ENCODE measurements at places on chromosomes 16 and 17.

- no peak for DNase-seq
Measured at GRCh38 chr16:72312828-72313227, 140.9 kb upstream of the PMFBP1 start.

- no peak for DNase-seq
Measured at GRCh38 chr17:17236295-17237025, 508 bp downstream of the FLCN start.

- DNase-seq, result no peak
Measured at GRCh38 chr17:52283872-52284271, 125.4 kb upstream of the CA10 start.

DNA sequence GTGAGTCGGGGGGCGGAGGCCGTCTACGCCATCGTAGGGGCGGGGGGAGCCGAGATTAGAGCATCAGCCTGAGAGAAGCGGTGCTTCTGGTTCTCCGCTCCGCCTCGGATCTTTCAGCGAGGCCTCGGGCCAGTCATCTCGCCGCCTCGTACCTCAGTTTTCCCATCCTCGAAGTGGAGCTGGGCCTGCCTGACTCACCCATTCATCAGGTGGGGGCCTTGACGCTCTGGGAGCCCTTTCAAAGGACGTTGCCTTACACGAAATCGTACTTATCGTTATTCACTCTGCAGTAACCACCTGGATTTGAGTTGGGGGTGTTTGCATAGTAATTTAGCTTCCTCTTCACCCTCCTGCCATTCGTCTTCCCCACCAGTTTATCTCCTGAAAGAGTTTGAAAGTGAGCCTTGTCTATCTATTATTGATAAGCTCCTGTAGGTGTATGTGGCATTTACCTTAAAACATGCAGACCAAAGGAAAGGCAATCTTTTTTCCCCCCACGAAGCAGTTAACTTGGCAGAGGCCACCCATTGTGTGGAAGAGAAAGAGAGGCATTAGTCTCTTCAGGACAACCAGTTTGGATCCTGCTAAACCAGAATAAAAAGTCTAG is 674 bp downstream of the TAF15 start:
- no peak for DNase-seq

DNA sequence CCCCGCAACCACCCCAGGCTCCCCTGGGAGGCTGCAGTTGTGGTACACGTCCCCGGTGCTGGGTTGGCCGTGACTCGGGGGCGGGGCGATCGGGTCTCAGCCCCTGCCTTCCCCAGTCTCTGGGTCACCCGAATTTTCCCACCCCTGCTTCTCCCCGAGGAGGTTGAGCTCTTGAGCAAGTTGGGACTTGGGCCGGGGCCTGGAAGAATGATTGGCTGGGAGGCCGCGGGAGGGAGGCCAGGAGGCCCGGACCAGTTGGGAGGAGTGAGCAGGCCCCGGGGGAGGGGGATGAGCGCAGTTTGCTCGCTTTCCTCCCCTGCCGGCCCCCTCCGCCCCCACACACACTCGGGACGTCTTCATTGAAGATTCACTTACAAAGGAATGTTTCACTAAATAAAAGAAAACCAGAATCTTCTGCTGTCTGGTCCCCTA is 4.5 kb upstream of the HEXIM1 start:
- no peak for DNase-seq

DNA sequence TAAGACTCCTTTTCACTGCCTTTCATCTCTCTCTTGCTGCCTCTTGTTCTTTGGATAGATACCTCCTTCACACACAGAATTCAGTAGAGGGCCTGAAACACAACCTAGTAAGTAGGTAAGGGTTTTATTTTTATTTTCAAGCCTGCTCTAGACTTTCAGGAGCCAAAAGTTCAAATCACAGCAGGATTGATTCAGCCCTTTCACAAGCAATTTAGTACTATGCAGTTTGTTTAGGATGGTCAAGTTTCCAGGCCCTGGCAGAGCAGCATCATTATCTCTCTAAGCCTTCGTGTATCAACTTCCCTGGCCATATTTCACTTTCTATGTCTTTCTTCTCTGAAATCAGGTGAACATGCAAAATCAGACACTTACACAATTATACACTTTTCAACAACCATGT is 148.8 kb upstream of the CORO6 start:
- no peak for DNase-seq

GRCh38 chr17:39838057-39838456 is 26.1 kb downstream of the IKZF3 start:
- DNase-seq, result no peak

DNA sequence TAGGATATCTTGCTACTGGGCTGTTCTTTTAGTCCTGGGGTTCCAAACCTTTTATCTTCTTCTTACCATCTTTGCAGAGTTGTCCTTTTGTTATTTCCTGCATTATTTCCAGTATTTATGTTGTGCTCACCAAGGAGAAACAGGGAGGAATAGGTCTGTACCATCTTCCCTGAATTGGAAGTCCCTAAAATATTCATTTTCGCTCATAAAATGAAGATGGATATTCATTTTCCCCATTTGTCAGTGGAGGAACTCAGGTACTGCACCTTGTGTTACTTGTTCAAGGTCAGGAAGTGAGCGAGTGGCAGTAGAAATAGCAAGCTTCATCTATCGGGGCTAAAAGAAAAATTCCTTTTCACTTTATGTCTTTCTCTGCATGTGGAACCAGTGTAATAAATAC is 989.7 kb downstream of the CDH11 start:
- DNase-seq, result no peak

GRCh38 chr17:82892899-82893565 is 53.2 kb upstream of the ZNF750 start:
- DNase-seq, result no peak

- no peak for DNase-seq
Measured at GRCh38 chr17:77692571-77693161, 265.8 kb upstream of the TNRC6C start.

DNA sequence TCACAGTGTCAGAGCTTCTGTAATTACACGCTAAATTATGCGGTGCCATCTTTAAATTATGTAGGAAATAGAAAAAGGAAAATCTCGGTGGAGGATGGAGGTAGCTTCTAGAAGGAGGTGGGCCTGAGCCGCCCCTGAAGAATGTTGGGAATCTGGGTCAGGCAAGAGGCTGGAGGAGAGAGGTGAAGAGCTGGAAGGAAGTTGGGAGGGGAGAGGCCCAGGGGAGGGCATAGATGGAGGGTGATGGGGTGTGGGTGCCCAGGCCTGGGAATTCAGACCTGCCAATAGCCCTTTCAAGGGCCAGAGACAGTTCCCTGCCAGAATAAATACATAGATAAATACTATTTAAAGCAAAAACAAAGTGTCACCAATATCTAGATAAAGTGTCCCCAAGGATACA is 415.0 kb upstream of the HSBP1 start:
- no peak for DNase-seq

DNA sequence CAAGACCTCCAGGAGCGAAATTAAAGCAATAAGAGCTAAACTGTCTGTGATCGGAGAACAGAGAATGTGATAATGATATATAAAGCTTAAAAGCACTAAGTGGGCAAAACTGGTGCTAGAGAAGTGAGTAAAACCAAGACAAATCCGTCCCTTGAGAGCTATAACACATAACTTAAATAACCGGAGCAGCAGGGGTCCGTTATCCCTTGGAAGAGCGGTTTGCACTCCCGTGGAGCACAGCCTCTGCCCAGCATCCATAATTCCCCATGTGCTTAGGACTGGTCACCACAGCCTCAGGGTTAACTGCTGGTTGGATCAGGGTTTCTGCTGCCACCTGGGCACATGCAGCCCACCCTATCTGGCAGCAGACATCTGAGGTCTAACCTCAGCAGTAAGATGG is 489.0 kb downstream of the NPIPA7 start:
- DNase-seq, result no peak

- no peak for DNase-seq
Measured at GRCh38 chr17:40535924-40536294, 29.4 kb downstream of the CCR7 start.

DNA sequence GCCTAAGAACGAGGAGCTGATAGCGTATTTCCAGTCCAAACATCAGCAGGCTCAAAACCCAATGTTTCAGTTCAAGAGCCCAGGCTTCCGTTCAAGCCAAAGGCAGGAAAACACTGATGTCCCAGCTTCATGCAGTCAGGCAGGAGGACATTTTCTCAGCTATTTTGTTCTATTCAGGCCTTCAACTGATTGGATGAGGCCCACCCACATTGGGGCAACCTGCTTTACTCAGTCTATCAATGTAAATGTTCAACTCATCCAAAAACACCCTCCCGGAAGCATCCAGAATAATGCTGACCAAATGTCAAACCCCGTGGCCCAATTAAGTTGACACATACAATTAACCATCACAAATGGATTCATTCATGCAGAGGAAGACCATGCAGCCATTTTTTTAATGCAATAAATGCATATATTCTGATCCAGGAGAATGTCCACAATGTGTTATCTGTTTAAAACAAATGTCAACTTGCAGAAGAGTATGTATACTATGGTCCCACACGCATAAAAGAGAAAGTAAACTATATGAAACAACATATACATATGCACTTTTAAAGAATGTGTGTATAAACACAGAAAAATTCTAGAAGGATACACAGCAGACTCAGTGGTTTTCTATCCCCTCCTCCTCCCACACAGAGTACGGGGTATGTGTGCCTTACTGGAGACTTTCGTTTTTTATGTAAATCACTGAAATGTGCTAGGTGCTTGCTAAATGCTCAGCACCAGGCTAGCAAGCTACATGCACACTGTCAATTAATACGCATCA is 28.8 kb upstream of the DYNLRB2 start:
- DNase-seq, result no peak

GRCh38 chr17:48500435-48501426 is 30.1 kb downstream of the HOXB1 start:
- DNase-seq, result peak; percentile 76

GRCh38 chr17:28925912-28926365 is 23.1 kb upstream of the DHRS13 start:
- DNase-seq, result peak; percentile 80

GRCh38 chr16:88685156-88686061 is 898 bp downstream of the SNAI3 start:
- peak; percentile 9 for DNase-seq

DNA sequence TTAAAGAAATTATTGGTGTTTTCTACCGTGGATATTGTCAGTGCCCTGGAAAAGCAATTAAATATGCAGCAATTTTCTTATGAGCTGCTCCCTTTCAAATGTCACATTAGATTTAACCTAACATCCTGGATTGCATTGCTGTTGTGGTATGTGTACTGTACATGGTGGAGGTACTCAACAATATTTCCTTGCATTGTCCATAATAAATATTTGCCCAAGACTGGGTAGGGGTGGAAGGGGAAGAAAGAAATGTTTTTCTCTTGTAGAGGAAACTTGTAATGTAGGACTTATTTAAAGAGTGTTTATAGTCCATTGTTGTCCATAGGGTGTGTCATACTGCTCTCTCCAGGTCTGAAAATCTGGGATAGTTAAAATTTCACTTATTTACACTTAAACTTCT is 346.2 kb upstream of the TBX2 start:
- no peak for DNase-seq

DNA sequence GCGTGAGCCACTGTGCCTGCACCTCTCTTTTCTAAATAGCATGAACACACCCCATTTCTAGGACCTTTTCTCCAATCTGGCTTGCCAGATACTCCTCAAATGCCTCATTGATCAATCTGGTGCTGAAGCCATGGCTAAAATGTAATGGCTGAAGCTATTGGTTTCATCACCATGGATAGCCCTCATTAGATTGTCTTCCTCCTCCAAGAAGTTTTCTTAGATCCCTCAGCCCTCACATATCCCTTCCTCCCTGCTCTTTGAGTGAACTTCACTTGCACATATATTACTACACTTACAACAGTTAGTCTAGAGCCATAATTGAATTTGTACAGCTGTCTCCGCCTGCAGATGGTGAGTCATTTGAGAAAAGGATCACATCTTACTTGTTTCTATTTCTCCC is 77.9 kb upstream of the TOX3 start:
- DNase-seq, result no peak

DNA sequence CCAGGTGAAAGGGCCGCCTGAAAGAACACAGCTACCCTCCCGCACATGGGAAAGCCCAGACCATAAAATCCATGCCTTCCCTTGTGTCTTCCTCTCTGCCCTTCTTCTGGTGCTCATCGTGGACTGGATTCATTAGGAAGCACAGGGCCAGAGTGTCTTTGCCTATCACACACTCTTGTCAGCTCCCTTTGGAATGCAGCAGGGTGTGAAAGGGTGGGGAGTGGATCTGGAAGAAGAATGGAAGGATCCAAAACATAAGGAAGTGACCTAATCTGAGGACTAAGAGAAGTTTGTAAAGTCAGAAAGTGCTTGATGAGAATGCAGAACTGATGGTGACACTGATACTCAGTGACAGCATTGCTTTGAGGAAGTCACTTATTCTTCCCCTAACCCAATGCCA is 1147.3 kb upstream of the GOT2 start:
- DNase-seq, result no peak

DNA sequence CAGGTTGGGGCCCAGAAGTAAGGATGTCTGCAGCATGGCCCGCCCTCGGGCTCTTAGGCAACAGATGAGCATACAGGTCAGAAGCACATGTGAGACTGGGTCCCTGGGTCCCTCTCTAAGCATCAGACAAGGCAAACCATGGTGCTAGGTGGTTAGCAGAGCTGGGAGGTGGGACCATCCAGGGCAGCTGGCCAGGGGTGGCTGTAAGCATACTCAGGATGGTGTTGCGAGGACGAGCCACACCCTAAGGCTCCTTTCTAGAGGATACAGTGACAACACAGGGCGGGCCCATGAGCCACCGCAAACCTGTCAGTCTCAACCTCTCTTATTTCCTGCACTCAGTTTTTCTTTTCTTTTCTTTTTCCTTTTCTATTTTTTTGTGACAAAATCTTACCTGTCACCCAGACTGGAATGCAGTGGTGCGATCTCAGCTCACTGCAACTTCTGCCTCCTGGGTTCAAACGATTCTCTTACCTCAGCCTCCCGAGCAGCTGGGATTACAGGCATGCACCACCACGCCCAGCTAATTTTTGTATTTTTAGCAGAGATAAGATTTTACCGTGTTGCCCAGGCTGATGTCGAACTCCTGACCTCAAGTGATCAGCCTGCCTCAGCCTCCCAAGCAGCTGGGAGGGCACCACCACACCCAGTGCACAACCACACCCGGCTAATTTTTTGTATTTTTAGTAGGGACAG is 3.6 kb downstream of the FA2H start:
- DNase-seq, result no peak

DNA sequence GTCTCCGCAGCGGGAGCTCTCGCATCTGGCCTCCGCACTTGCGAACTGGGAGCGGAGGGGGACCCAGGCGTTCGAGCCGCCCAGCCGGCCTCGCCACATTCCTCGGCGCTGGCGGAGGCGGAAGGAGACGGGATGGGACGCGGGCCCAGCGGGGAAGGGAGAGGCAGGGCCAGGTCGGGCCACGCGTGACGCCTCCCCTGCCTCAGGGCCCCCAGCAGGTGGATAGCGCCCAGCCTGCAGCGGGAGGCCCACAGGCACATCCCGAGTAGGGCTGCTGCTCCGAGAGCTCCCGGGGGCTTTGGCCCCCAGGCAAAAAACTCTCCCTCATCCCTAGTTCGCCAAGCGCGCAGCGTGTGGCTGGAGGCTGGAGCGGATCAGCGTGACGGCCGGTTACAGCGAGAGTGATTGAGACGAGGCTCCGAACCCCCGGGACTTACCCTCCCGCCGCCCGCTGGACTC is 800 bp downstream of the PLEKHH3 start:
- DNase-seq, result peak; percentile 6

All from NCI-H1417 (cell line).